ENCODE measurements at places on chromosomes 4 and X.

- DNase-seq, result no peak
Measured at GRCh38 chrX:121958886-121959285, 911.5 kb downstream of the GLUD2 start.

DNA sequence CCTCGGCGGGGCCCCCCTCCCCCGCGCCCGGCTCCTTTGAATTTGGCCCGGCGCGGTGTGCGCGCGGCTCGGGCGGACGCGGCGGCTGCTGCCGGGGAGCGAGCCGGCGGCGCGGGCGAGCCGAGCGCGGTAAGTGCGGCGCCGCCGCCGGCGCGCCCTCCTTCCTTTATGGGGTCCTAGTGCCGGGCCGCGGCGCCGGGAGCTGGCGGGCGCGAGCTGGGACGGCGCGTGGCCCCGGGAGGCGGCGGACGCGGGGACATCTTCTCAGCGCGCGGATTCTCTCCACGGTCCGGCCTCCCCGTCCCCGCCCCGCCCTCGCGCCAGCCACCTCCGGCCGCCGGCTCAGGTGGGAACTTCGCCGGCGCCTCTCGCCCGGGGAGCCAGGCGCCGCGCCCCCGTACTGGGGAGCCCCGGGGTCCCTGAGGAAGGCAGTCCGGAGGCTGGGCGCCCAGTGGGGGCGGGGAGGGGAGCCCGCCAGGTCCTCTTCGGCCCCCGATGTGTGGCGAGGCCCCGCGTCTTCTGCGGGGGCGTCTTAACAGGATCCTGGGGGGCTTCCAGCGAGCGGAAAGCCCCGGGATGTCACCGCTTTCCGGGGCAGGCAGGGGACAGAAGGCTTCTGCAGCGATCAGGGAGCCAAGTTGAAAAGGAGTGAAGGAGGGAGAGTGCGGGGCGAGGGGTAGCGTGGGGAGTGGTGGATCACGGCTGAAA is 98.4 kb upstream of the TENM3 start:
- DNase-seq, result no peak

- no peak for DNase-seq
Measured at GRCh38 chr4:150160473-150160872, 82.2 kb downstream of the DCLK2 start.

- no peak for DNase-seq
Measured at GRCh38 chr4:127521463-127521862, 111.3 kb upstream of the INTU start.

GRCh38 chr4:38154681-38155588 is 194.7 kb downstream of the PTTG2 start:
- DNase-seq, result no peak

- no peak for DNase-seq
Measured at GRCh38 chrX:153674219-153674851, 722 bp upstream of the PNCK start.

DNA sequence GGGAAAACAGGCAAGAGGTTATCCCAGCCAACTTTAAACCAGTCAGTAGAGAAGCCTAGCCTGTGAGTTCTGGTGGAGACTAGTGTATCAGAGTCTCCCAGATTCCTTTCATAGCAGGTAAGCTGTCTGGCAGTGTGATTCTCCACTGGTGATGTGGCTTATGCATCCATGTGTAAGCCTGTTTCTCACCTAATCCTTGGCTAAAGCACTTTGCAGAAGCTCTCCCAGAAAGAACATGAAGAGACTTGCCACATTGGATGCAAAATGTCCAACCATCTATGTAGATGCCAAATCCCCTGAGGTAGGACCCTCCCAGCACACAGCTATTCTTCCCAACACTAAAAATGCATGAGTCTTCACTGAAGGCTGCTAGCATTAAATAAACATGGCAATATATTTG is 111.7 kb downstream of the CHRNA9 start:
- no peak for DNase-seq

DNA sequence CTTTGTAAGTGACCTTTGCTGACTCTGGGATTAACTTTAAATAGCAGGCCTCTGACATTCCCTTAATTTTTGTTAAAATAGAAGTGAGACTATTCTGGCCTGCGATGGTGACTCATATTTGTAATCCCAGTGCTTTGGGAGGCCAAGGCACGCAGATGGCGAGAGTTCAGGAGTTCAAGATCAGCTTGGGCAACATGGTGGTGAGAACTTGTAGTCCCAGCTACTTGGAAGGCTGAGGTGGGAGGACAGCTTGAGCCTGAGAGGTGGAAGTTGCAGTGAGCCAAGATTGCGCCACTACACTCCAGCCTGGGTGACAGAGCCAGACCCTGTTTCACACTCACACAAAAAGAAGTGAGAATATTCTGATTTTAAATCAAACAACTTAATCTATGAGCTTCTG is 27.3 kb downstream of the ZNF330 start:
- DNase-seq, result no peak

GRCh38 chr4:152359208-152360044 is 176.5 kb downstream of the FBXW7 start:
- no peak for DNase-seq

- no peak for DNase-seq
Measured at GRCh38 chr4:142660728-142661127, 185.4 kb downstream of the INPP4B start.

- no peak for DNase-seq
Measured at GRCh38 chr4:157045507-157046127, 30.3 kb upstream of the GLRB start.

GRCh38 chr4:2254665-2255500 is 7.0 kb downstream of the MXD4 start:
- DNase-seq, result no peak

DNA sequence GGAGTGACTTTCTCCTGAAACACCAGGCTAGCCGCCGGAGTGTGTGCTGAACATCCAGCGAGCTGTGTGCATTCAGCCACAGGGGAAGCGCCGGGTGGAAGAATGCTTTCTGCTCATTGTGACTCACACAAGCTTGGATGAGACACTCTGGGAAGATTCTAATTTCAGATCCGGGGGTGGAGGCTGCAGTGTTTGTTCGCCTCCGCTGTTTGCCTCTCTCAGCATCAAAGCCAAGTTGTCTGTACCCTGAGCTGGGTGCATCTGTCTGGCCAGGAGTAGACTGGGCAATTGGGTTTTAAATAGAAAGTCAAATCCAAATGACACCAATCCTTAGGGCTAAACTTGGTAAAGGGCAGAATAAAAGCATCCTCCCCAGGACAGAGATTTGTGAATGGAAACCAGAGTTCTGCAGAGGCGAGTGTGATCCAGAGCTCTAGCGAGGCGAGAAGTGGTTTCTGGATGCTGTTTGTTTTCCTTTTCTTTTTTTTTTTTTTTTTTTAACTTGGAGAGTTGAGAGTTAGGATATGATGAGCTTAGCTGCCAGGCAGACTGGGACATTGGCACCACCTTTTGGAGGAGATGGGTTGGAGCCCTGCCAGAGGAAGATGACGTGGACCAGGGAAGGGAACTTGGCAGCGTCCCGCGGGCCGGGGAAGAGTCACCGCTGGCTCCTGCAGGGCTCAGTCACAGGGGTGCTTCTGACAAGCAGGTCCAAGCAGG is 196.0 kb upstream of the PSAPL1 start:
- no peak for DNase-seq

- no peak for DNase-seq
Measured at GRCh38 chr4:1285151-1285789, 4.4 kb upstream of the MAEA start.

DNA sequence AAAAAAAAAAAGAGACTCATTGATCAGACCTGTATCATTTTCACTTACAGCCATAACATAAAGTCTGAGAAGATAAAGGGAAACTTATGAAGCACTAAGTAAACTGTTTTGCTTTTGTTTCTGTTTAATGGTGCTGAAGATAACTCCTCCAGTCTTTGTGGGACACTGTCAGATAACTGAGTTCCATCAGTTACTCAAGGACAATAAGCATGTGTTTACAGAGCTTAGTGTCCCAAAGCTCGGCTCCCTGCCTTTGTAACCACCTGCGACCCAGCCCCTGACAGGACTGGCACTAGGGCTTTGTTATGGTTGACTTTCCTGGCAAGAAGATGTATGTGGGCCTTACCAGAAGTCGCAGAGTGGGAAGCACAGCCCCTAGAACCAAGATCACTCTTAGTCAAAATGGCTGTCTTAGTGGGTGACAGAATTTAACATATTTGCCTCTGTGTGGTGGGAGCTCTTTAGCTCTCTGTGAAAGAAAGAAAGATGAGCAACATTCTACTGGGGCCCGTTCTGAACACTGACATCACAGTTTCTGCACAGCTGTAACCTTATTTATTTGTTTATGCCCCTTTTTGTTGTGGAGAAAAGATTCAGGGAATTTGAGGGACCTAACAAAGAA is 68.1 kb downstream of the FNIP2 start:
- DNase-seq, result no peak

DNA sequence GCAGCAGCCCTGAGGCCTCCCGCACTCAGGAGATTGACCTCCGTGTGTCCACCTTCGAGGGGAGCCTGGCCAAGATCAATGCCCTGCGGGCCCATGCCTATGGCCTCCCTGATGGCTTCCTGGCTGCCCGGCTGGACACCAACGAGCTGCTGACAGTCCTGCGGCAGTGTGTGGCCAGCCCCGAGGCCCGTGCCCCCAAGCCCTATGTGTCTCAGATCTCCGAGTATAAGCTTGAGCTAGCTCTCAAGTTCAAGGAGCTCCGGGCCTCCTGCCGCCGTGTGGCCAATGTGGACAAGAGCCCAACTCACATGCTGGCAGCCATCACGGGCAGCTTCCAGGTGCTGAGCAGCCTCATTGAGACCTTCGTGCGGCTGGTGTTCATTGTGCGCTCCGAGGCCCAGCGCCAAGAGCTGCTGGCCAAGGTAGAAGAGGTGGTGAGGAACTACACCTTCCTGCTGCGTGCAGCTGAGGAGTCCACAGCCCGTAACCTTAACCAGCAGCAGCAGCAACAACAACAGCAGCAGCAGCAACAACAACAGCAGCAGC is 25.5 kb upstream of the PRPS1 start:
- DNase-seq, result no peak

GRCh38 chrX:48703642-48704481 is 7.3 kb downstream of the SUV39H1 start:
- no peak for DNase-seq

DNA sequence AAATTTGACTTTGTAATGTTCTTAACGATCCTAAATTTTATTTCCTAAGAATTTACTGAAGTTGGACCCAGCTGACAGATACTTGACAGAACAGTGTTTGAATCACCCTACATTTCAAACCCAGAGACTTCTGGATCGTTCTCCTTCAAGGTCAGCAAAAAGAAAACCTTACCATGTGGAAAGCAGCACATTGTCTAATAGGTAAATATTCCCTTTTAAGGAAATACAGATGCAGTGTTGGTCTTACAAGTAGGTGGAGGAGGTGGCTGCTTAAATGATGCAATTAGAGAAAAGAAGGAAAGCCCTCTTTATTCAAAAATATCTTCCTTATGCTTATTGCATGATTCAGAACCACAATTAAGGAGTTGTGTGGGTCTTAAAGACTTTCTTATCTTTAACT is 73.5 kb downstream of the RS1 start:
- no peak for DNase-seq

DNA sequence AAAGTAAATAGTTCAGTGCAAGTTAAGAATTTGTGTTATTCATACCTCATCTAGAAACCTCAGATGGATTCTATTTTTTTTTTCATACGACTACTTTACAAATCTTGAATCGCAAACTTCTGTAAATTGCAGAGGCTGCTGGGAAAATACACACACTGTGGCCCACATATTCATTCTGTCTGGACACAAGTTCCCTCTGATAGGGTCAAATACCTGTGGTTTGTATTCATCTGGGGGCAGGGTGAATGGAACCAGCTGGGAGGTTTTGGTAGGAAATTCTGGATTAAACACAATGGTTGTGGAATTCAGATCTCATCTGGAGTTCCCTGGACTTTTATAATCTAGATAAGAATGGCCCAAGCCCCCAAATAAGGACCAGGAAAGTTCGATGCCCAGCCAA is 56.2 kb downstream of the SPATA18 start:
- no peak for DNase-seq

- DNase-seq, result no peak
Measured at GRCh38 chrX:115968436-115969252, 201.9 kb upstream of the AGTR2 start.

DNA sequence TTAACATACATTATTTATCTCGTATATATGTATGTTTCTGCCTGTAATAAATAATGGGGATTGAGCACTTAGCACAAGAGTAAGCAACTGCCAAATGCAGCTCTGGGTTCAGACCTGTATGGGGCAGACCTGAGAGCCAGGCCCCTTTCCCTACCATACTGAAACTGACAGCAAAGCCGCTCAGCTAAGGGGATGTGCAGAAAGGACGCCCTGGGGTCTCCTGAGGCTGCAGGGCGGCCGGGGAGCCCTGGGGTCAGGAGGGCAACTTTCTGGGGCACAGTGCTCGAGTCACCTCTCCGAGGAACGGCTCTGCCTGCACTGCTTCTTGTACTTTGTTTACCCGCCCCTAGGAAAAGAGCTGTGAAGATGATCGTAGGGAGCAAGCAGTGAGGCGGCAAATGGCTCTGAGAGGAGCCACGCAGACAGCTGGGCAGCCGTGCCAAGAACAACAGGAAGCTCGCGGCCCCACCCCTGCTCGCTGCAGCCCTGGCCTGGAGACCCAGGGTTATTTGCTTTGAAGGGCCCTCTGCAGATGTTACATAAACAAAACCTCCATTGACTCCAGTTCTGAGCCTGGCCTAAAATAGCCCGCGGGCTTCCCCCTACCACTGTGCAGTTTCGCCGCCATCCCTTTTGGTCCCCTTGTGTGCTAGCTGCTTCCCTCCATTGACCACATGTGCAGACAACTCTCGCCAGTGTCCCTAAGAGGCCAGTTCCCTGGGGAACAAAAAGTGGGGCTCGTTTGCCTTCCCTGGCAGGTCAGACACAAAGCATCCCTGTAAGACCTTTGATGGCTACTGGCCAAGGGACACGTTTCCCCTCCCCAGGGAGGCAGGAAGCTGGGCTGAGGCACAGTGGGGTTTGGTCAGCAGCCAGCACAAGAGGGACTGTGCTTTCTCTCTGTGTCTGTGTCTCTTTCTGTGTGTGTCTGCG is 111.3 kb upstream of the LNX1 start:
- DNase-seq, result no peak

DNA sequence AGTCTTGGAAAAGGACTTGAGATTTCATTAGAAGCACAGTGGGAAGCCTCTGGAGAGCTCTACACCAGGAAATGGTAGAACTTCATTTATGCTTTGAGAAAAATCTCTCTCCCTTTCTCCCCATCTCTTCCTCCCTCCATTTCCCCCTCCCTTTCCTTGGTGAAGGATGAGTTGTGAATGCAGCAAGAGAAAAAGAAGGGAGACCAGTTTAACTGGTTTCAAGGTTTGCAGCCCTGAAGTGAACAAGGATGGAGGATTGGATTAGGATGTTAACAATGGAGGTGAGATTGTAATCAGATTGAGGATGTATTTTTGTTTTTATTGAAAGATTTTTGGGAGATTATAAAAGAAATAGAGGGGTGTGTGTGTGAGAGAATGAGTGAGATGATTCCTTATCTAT is 99.5 kb downstream of the ANK2 start:
- DNase-seq, result no peak

Data from stimulated activated CD8-positive, alpha-beta memory T cell treated with anti-CD3 and anti-CD28 coated beads, Interleukin-7, amount 100 ng/mL, for 48 hours (primary cell).